ENCODE measurements at places on chromosomes 7 and 10. TPM values are rescaled to one million over a fixed set of nuclear protein-coding genes. Genes with fewer than 3 reads are reported as not detected.

The EVX1 gene
- 0.13 TPM for total RNA-seq

The TMEM229A gene
- not detected for total RNA-seq

The ASB4 gene
- 0.26 TPM for total RNA-seq

The ANXA8L1 gene
- total RNA-seq, result 127 TPM

The TPK1 gene
- total RNA-seq, result 3.6 TPM

The GPC2 gene
- 0.70 TPM for total RNA-seq

The TRIM73 gene
- 2.1 TPM for total RNA-seq

The FGFR2 gene
- 0.43 TPM for total RNA-seq

The YAE1 gene
- 24.5 TPM for total RNA-seq

The DDC gene
- 1.2 TPM for total RNA-seq

The C7orf33 gene
- total RNA-seq, result not detected

The LFNG gene
- total RNA-seq, result 19.4 TPM

The BHLHA15 gene
- 0.50 TPM for total RNA-seq

The LRRC18 gene
- not detected for total RNA-seq

The DNAJB6 gene
- total RNA-seq, result 96.0 TPM

The A1CF gene
- total RNA-seq, result 0.05 TPM

The EN2 gene
- 0.85 TPM for total RNA-seq

The ZNF786 gene
- 6.8 TPM for total RNA-seq

The PRKG1 gene
- total RNA-seq, result 0.01 TPM

The PNLIP gene
- total RNA-seq, result not detected

The DNAJC9 gene
- total RNA-seq, result 50.4 TPM

The FKBP6 gene
- total RNA-seq, result not detected

The GRM8 gene
- not detected for total RNA-seq
